ENCODE measurements at places on chromosomes 7 and 10.
A peak's percentile ranks its signal among the peaks of the same experiment; 100 is the strongest.

- DNase-seq, result no peak
Observed at GRCh38 chr7:372932-373791, 83.2 kb downstream of the FOXL3 start.

GRCh38 chr10:112672706-112673105 lies 225.7 kb downstream of the VTI1A start:
- DNase-seq, result no peak

GRCh38 chr7:22811746-22812280 lies 10.8 kb downstream of the TOMM7 start:
- DNase-seq, result no peak

DNA sequence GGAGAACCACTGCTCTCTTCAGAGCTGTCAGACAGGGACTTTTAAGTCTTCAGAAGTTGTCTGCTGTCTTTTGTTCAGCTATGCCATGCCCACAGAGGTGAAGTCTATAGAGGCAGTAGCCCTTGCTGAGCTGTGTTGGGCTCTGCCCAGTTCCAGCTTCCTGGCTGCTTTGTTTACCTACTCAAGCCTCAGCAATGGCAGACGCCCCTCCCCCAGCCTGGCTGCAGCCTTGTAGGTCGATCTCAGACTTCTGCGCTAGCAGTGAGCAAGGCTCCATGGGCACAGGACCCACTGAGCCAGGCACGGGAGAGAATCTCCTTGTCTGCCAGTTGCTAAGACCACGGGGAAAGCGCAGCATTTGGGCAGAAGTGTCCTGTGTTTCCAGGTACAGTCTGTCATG lies 12.1 kb upstream of the CPA2 start:
- no peak for DNase-seq

DNA sequence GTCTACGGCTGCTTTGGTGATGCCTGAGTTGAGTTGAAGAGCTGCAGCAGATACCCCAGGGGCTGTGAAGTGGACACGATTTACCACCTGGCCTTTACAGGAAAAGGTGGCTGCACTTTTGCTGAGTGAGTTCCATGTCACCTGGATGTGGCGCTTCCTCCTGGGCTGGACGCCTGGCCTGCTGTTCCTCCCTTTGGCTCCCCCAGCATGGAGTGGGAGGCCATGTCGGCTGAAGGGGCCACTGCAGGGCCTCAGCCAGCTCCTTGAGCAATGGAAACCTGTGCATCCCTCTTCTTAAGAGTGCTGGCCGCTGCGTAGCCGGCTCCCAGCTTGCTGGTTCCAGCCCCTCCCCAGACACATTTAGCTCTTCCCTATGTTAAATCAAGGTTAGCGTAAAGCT lies 221.0 kb downstream of the GLRX3 start:
- no peak for DNase-seq

- DNase-seq, result no peak
Observed at GRCh38 chr10:22364407-22365140, 19.3 kb downstream of the SPAG6 start.

DNA sequence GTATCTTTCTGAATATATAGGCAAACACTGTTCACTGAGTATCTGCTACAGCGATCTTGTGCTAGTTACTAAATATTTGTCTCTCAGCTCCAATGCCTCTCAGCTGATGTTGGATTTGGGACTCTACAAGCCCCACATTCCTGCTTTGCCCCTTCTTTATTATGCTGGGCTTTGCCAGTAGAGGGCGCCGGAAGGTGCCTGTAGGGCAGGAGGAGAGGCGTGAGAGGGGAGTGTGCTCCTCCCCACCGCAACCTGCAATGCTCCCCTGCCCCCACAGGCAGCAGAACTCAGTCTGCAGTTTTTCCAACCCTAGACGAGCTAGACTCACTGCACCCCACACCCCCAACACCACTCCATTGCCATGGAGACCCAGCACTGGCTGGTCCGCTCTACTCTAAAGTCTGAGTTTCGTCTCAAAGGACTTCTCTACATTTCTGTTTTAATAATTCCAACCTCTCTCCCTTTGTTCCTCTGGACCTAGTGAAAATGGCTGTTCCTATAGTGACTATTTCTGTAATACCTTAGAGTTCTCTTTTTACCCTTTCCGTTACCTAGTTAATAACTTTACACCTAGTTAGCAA lies 337.6 kb downstream of the CCSER2 start:
- DNase-seq, result no peak

- peak; percentile 75 for DNase-seq
Observed at GRCh38 chr10:43427166-43427825, 9.6 kb upstream of the ZNF487 start.

DNA sequence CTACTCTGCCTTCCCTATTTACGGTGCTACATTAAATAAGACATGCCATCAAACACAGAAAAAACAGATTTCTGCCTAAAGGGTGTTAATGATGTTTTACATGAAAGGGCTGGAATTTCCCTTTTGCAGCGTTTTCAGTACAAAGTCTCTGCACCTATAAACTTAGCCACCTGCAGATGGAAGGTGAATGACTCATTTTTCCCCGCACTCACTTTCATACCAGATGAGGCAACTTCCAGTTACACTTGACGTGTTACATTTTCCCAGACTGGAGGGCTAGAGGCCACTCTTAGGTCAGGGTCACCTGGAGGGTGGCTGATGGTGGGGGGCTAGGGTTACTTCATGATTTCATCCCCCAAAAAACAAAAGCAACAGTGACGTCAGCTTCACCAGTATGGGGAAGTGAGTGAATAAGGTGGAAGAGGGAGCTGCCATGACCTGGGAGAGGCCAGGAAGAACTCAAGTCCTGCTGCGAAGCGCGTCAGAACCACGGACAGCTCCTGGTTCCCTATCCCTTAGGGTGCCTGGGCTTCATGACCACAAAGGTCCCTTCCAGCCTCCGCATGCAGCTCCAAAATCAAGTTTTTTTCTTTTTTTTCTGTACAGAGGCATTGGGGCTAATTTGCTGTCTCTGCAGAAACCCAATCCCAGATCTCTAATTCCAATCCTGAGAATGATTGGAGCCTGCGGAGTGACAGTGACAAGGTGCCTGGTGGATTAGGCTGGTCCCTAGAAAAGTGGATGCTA lies 94.0 kb downstream of the ADARB2 start:
- no peak for DNase-seq
